Fibroblast of gingiva (primary cell): ENCODE measurements at places on chromosomes 11 and 22.

- no peak for DNase-seq
Observed at GRCh38 chr11:123150882-123151281, 44.2 kb downstream of the CLMP start.

DNA sequence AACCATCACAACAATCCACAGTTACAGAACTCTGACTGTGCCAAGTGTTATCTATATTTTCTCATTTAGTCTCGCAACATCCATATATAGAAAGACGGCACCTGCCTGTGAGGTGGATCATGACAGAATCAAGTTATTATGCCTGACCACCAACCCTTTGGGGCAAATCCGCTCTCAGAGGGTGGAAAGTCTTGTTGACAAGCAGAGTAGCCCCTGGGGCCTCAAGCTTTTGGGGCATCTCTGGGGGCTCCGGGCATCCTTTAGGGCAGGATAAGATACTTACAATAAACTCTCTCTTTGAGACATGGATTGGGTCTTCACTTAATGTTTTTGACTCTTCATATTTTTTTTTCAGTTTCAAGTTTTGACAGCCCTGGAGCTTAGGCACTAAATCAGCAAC is 150.5 kb upstream of the NAV2 start:
- DNase-seq, result no peak

DNA sequence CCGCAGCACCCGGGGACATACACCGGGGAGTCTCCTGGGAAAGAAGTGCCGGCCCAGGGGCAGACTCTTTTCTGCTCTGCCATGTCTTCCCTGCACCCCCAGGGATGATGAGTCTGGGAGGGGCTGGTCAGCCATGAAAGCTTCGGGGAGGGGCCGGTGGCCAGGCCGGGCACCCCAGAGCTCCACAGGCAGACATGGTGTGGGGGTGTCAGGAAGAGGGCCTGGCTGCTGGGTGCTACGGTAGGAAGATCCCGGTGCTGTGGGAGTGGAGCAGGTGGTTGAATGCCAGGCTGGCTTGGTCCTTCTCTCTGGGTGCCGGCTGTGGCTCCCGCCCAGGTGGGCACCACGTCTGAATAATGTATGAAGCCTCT is 17.4 kb downstream of the LSP1 start:
- DNase-seq, result no peak

DNA sequence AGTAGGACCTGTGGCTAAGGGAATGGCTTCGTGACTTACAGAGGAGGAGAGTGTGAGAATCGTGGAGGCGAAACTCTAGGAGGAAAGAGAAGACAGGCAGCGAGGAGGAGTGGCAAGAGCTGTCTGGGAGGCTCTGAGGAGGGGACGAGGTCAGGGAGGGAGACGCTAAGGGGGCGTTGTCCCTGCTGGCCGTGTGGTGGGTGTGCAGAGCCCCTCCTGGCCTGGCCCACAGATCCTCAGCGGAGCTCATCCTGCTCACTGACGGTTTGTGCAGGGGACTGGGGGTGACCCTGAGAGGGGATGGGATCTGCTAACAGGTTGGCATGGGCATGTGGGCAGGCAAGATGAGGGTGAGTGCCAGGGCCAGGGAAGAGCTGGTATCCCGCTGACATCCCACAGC is 56.5 kb upstream of the PRR5 start:
- no peak for DNase-seq

DNA sequence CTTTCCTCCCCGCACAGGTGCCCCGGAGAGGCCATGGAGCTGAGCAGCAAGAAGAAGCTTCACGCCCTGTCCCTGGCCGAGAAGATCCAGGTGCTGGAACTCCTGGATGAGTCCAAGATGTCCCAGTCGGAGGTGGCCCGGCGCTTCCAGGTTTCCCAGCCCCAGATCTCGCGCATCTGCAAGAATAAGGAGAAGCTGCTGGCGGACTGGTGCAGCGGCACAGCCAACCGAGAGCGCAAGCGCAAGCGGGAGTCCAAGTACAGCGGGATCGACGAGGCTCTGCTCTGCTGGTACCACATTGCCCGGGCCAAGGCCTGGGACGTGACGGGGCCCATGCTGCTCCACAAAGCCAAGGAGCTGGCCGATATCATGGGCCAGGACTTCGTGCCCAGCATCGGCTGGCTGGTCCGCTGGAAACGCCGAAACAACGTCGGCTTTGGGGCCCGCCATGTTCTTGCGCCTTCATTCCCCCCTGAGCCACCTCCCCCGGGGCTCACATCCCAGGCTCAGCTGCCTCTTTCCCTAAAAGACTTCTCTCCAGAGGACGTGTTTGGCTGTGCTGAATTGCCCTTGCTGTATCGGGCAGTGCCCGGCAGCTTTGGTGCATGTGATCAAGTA is 1.3 kb downstream of the TIGD3 start:
- DNase-seq, result peak; percentile 40

GRCh38 chr11:35185696-35186095 is 46.7 kb downstream of the CD44 start:
- no peak for DNase-seq

- peak; percentile 85 for DNase-seq
Observed at GRCh38 chr22:46596032-46596441, 24.1 kb upstream of the GRAMD4 start.

DNA sequence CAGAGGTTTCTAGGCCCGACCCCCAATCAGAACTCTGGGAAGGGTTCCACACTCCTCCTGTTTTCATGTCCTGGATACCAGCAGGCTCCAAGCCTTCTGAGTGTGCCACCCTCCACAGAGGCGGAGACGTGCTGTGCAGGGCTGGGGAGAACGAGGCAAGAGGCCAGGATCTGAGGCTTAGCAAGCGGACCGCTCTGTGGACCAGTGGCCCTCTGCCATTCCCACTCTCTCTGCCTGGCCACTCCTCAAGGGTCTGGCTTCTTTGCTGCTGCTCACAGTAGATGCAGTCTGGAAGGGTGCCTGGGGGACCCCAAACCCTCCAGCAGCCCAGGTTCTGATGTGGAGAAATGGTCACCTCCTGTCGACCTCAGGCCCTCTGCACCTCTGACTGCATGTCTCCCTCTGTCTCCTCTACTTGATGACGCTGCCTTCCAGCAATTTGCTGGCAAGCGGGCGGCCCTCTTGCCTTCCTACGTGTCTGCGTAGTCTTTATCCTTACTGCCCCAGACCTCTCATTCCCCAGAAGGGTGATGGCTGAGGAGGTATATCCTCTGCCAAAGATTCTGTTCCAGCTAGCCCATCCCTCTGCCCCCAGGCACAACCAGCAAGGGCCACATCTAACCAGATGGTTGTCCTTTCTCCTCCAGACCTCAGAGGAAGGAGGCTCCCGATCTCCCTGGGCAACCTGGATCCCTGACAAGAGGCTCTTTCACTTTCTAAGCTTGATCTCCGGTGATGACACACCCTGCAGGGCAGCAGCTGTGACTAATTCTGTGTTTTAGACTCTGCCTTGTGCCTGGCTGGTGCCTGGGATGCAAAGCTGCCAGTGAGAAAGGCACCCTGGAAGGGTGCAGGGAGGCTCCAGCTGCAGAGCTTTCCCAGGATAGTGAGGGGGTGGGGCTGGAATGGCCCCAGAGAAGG is 87.3 kb downstream of the NAT10 start:
- peak; percentile 87 for DNase-seq

DNA sequence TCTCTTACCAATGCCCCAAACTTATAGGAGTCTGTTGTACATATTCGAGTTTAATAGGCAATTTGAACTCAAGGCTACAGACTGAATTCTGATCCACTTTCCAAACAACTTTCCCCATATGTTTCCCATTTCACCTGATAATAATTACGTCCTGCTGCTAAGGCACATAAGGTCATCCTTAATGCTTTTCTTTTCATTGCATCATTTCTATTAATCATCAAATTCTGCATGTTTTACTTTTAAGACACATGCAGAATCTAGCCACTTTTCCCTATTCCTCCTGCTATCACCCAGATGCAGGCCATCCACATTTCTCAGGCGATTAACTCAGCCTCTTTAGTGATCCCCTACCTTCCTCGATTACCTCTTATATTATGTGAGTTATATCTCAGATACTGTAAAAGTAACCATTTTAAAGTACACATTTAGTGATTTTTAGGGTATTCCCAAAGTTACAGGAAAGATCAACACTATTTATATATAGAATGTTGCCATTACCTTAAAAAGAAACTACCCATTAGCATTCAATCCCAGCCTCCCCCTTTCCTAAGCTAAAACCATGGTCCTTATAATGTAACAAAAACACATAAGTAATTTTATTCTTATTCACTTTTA is 14.9 kb downstream of the XKR3 start:
- DNase-seq, result peak; percentile 27

DNA sequence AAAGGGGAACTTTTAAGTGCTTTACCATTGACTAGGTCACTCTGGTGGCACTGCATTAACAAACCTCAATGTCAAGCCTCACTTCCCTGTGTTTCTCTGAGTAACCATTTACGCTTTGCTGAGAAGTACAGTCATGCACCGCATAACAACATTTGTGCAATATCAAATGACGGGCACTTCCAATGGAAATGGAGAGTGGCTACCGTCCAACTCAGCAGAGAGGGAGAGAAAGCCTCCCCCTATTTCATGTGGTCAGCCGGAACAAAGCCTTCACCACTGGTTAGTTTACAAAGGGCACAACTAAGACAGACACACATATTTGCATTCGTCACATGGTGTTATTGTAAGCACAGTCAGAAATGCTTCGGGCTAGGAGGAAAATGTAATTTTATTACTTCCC is 117.3 kb downstream of the RASSF10 start:
- peak; percentile 93 for DNase-seq

DNA sequence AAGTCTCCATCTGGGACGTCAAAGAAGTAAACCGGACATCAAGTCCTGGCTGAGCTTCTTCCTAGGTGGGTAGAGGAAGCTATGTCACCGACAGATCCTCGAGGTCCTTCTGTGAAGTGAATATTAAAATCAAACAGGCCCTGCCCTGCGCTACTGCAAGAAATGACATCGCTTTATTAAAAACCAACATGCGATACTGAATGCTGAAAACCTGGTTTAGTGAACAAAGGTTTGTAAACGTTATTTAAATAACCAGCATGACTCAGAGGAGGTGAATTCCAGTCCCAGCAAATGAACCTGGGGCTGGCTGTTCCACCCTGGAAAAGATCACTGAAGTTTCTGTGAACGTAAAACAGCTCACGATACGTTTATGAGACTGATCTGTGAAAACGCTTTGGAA is 645 bp downstream of the RTCB start:
- no peak for DNase-seq

DNA sequence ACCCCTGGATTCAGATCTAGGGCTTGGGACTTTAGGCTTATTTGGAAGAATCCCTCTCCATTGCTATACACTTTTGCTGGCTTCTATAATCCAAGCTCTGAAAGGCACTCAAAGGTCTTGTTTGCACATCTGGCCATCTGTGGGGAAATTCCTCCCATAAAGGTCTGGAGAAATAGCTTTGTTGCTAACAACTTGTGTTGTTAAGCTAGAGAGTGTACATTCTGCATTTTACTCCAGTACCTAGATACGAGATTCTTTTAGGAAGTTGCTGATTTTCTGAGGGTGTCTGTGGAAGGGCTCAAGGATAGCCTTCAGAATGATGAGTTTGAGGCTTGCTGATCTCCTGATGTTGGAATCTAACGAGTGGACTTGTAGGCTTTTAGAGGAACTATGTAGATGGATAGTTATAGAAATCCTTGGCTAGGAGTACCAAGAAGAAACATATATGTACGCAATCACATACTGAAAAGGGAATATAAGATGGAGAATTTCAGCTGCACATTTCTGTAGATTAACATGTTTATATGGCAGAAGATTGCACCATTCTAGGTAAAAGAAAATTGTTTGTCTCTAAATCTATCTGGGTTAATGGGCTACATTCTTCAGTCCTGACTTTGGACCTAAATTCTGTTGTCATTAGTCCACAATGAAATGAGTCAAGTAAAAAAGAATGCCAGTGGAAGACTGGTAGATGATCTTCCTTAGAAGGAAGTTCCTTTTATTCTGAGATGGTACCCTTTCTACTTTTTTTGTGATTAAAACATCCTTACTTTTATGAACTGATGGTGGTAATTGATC is 51.0 kb downstream of the UBASH3B start:
- peak; percentile 82 for DNase-seq

- no peak for DNase-seq
Observed at GRCh38 chr11:12084256-12084655, 26.1 kb upstream of the MICAL2 start.

DNA sequence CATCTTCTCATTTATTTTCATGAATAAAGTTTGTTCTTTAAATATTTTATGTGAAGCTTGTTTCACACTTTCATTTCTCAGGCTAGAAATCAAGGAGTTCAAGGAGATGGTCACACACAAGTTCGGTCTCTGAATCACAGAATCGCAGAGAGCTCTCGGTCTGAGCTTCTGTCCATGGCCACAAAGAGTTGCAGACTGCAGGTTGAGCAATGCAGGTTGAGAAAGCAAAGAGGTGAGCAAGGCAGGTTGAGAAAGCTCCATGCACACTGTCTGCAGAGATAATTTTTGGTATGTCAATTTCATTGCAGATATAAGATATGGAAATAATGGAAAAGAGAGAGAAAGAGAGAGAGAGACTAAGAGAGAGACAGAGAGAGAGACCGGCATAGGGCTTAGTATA is 32.9 kb upstream of the VWA5A start:
- DNase-seq, result no peak

DNA sequence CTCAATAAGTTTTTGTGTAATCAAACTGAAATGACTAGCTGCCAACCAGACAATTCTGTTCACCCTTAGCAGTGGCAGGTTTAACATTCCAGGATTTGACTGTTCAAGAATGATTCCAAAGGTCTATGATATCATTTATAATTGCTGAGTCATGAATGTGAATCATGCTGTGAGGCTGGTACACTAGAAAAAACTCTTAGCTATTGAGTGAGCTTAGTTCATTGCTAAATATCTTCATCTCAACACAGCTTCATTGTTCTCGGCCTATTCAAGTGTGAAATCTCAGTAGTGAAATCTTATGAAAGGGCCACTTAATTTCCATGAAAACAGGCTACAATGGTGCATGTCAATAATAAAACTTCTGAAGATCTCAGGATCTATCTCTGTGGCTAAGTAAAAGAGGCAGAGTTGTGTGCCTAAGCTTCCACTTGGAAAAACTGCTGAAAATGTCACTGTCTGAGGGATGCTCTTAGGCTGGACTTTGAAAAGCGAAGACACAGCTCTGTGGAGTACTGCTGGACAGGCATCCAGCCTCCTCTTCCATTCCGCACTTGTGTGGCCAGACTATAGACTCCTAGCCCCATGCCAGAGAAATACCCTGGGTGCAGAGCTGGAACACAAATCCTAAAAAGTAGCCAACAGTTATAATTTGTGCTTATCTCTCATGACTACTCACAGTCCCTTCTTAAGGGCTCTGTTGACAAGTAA is 12.8 kb downstream of the AQP11 start:
- peak; percentile 83 for DNase-seq
